ENCODE measurements at places on chromosomes 1 and 21. TPM values are rescaled to one million over a fixed set of nuclear protein-coding genes. Genes with fewer than 3 reads are reported as not detected.

Gene LRRC53
- not detected for total RNA-seq

Gene RNF2
- 20.1 TPM for total RNA-seq

Gene CD48
- total RNA-seq: not detected

Gene YIPF1
- total RNA-seq: 13.2 TPM

Gene C1orf105
- total RNA-seq: 0.33 TPM
